ENCODE measurements at places on chromosomes 5 and 9.

DNA sequence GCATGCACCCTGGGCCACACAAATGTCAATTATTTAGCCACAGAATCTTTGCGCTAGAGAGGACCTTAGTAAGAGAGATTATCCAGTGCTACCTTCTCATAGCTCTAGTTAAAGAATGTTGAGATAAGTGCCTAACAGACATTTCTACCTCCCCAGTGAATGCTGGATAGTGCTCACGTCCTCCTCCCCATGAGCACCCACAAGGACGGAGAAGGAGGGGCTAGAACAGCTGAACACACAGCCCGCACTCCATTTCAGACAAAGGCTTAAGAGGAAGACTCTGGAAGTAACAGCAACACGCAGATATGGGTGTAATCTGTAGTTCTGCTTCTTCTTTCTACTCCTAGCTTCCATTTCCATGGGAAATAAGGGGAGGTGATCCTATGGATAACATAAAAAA, 120.5 kb downstream of the FEM1C start:
- no peak for DNase-seq

DNA sequence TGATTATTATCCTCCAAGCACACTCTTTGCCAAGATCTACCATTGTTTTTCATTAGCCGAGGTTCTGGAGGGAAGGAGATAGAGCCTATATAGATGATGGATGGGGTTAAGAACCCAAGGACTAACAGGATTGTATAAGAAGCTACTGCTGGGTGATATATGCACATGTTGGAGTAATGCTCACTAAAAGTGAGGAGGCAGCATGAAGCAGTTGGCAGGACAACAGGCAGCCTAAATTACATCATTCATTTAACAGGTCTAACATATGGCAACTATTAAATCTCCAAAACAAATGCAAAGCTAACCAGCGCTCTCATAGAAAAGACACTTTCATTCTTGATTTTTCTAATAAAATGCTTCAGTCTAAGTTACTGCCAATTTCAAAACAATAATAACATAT, 293.2 kb downstream of the EPB41L4A start:
- no peak for DNase-seq

- no peak for DNase-seq
These were observed 20.4 kb downstream of the ADAM19 start for GRCh38 chr5:157555037-157555640.

- no peak for DNase-seq
These were observed 209.5 kb downstream of the ARHGAP26 start for GRCh38 chr5:142979636-142980035.

All from NCI-H187 (cell line).